Head of caudate nucleus (tissue), 42 donors: ENCODE measurements at places on chromosomes 16 and 17.

GRCh38 chr17:16987830-16988601, 16.1 kb upstream of the TNFRSF13B start:
- DNase-seq = peak; percentile 68

DNA sequence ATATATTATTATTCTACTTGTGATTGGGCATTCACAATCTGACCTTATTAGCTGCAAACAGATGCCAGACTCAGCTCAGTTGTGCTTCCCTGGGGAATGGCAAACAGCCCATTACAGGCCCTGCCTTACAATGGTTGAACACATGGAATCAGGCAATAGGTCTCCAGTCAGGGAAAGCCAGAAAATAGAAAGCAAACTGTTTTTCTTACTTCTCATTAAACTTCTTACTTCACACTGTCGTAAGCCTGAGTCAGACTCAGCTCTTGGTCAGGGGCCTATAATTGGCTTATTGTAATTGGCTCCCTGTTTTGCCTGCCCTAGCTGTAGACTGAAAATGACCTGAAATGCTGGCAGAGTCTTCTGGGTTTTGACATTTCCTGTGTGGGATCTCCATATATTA, 77.0 kb upstream of the CA10 start:
- peak; percentile 8 for DNase-seq

DNA sequence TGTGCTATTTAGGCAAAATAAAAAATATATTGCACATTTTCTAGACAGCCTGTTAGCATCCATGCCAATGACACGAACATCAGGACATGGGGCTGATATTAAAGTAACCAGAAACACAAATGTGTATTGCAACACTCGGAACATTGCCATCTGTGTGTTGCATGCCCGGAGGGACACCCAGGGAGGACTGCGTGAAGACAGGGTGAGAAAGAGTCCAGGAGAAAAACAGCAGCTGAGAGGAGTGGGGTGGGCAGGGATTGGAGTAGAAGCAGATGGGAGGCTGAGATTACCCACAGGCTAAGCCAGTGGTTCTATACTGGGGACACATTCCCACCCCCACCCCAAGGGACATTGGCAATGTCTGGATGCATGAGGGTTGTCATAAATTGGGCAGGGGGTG, 114.8 kb downstream of the GRIN2A start:
- no peak for DNase-seq

DNA sequence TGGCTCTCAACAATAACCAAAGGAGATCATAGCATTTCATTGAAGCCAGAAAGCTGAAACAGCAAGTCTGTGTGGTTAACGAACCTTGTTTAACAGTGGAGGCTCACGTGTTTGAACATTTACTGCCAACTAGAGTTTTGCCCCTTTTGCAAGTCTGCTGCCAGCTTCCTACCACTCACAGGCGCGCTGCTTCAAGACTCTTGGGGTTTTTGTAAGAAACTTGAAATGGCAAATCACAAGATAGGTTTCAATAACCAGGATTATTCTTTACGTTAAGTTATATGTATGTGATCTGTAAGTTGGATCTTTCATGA, 1.2 kb downstream of the SNTB2 start:
- no peak for DNase-seq

GRCh38 chr16:8963010-8963820, 491 bp downstream of the USP7 start:
- peak; percentile 32 for DNase-seq
